ENCODE measurements at places on chromosomes 3 and 15. TPM values are rescaled to one million over a fixed set of nuclear protein-coding genes. Genes with fewer than 3 reads are reported as not detected.

IL20RB gene
- 0.54 TPM for total RNA-seq

MTFMT gene
- total RNA-seq, result 36.5 TPM

RPL35A gene
- total RNA-seq, result 519 TPM

TRIM59 gene
- 1.7 TPM for total RNA-seq

OSBPL10 gene
- total RNA-seq, result 22.8 TPM

C3orf38 gene
- total RNA-seq, result 17.4 TPM

CLRN1 gene
- not detected for total RNA-seq

CLEC3B gene
- 47.9 TPM for total RNA-seq

SI gene
- total RNA-seq, result 33.8 TPM

TMEM207 gene
- total RNA-seq, result not detected

ADIPOQ gene
- 0.38 TPM for total RNA-seq

CORO2B gene
- 9.1 TPM for total RNA-seq
